ENCODE measurements at places on chromosomes 5 and 9.
A peak's percentile ranks its signal among the peaks of the same experiment; 100 is the strongest.

DNA sequence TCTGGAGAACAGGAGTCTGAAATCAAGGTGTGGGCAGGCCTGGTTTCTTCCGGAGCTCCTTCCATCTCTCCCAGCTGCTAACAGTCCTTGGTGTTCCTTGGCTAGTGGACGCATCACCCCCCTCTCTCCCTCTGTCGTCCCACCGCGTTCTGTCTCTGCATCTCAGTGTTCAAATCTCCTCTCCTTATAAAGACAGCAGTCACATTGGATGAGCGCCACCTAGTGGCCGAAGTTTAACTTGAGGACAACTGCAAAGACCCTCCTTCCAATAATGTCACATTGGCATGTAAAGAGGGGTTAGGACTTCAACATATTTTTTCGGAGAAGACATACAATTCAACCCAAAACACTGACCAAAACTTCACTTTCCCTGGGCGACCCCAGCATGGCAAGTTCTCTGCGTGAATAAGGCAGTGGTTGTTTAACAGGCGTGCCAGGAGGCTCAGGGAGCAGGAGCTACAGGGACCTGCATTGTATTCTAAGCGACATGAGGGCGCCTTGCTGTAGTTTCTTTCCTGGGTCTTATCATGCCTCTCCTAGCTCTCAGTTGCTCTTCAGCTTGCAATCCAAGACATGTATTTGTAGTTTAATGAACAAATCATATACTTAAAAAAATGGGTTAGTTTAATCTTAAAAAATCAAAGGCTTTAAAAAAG lies 27.9 kb upstream of the BASP1 start:
- peak; percentile 95 for DNase-seq

- DNase-seq, result no peak
Measured at GRCh38 chr5:80403782-80404181, 4.1 kb upstream of the ZFYVE16 start.

- DNase-seq, result no peak
Measured at GRCh38 chr5:172901012-172901780, 58.0 kb upstream of the RPL26L1 start.

GRCh38 chr5:61526207-61526519 lies 194.1 kb downstream of the ZSWIM6 start:
- DNase-seq, result no peak

GRCh38 chr5:143054480-143054941 lies 284.3 kb downstream of the ARHGAP26 start:
- no peak for DNase-seq

- no peak for DNase-seq
Measured at GRCh38 chr5:109161914-109162683, 247.7 kb downstream of the PJA2 start.

GRCh38 chr9:81489046-81489445 lies 200.3 kb downstream of the TLE1 start:
- DNase-seq, result no peak
